ENCODE measurements at places on chromosomes 2 and 18.

- DNase-seq: no peak
Measured at GRCh38 chr18:22594155-22594690, 176.5 kb upstream of the CTAGE1 start.

DNA sequence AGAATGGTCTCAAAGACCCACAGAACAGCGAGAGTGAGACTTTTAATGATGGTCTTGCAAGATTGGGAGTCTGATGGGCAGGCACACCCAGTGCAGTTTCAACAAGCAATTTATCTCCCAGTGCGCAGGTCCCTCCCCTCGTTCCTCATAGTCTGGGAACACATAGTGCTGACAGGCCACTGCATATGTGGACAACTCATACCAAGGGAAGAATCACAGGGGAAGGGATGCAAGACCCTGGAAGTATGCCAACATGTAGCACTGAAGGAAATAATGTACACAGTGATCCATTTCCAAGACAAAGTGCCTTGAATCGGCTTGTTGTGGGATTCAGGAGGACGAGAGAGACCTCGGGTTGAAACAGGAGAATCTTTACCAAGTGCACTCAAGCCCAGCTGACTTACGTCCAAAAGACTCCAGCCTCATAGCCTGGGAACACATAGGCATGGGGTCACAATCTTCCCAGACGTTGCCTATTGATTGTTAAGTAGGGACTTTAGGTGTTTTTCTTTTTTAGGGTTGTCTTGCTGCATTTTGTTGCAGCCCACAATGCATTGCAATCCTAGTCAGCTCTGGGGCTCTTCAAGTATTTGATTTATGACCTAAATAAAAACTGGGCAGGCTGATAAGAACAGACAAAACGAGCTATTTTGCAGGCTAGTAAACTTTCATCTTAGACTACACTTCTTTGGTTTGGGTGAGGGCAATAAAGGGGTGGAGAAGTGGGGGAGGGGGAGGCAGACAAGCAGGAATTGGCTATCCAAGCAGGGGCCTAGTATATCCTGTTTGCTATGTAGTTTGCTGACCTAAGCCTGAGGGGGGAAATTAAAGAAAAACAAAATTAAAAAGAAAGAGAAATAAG is 24.7 kb upstream of the SERPINB5 start:
- DNase-seq: peak; percentile 29

DNA sequence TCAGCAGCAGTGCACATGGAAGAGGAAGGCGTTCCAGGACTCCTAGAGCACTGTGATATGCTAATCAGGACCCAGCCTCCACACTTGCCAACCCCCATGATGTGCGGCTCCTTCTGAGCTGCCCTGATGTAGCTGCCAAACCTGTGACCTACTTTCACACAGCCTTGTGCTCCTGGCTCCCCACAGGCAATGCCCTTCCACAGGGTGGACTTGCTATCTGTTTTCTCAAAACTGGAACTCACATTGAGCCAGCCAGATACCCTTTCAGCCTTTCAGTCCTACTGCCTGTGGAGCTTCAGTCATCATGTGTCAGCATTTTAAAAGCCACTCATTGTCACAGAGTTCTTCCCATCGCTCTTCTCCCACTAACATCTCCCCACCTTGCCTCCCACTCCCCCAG is 181.6 kb downstream of the AFF3 start:
- no peak for DNase-seq

GRCh38 chr2:3641181-3641580 is 16.8 kb upstream of the ALLC start:
- no peak for DNase-seq

DNA sequence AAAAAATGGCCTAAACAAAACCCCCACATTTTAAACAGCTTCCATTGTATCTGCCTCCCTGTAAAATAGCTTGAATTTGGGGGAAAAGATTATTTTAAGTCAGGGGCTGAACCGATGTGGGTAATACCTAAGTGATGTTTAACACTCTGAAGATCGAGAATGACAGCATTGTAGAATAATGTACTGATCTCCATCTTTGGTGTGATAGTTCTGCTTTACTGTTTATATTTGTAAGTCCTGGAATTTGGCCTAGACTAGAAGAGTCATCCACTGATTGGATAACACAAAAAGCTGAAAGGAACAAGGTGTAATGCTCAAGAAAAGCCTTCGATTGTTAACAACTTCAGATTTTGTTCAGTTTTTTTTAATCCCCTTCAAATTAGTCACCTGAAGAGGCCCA is 53.8 kb upstream of the CCDC68 start:
- peak; percentile 13 for DNase-seq

- no peak for DNase-seq
Measured at GRCh38 chr2:235563056-235563910, 69.4 kb downstream of the AGAP1 start.

GRCh38 chr2:232874677-232875223 is 4.7 kb downstream of the SNORC start:
- DNase-seq: no peak

- DNase-seq: peak; percentile 11
Measured at GRCh38 chr18:54946149-54946581, 13.1 kb downstream of the CCDC68 start.

- DNase-seq: no peak
Measured at GRCh38 chr2:30310955-30311354, 79.6 kb downstream of the LBH start.

DNA sequence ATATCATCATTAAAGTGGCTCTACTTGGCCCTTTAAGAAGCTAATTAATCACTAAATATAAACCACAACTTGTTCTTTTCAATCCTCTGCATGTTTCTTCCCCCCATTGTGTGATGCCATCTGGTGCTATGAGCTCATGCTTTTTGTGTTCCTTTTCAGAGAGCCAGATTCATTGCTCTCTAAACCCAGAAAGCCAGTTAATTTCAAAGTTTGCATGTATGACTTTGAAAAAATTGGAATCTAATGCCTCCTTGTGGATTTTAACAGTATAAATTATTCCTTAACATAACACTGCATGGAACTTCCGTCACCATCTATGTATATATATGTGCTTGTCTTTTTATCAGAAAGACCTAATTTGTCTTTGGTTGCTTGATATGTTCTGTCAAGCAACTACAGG is 31.1 kb downstream of the TMEM178A start:
- peak; percentile 65 for DNase-seq

GRCh38 chr18:45059695-45060094 is 379.0 kb downstream of the SETBP1 start:
- DNase-seq: peak; percentile 77

GRCh38 chr2:160465406-160465805 is 28.2 kb downstream of the RBMS1 start:
- no peak for DNase-seq

DNA sequence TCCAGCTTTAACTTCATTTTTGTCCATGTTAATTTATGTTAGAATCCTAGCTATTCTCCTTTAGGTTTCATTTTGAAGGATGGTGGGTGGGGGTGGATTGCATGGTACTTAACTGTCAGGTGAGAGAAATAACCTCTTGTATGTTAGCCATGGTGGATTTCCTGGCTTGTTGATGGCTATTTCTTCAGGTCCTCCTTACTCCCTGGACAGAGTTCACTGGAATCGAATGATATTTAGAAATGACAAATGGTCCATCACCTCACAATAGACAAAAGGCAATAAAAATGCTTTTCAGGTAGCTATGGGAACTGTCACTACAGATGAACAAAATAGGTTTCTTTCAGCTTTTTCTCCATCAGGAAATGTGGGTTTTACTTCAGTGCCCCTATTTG is 91.7 kb downstream of the EML6 start:
- no peak for DNase-seq

- no peak for DNase-seq
Measured at GRCh38 chr2:207813221-207813916, 43.7 kb upstream of the FZD5 start.

- no peak for DNase-seq
Measured at GRCh38 chr2:224363281-224363680, 38.6 kb downstream of the FAM124B start.

GRCh38 chr2:7706791-7707190 is 789.6 kb downstream of the RNF144A start:
- peak; percentile 48 for DNase-seq

DNA sequence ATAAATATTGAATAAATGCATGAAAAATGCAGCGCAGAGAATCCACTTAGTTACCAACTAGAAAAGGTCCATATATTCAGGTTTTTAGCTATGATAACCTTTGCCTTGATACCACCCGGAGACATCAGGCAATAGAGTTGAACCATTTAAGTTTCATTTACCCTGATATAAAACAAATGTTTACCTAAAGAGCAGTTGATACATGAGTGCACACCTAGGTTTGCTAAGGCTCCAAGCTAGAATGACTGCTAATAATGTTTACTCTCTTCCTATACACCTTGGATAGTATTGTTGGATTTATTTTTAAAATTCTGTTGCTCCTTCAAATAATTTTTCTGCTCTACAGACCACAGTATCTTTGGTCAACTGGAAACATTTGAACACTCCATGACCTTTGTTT is 1463.6 kb downstream of the LRP1B start:
- DNase-seq: no peak

GRCh38 chr2:152330235-152330866 is 4.6 kb upstream of the FMNL2 start:
- no peak for DNase-seq

DNA sequence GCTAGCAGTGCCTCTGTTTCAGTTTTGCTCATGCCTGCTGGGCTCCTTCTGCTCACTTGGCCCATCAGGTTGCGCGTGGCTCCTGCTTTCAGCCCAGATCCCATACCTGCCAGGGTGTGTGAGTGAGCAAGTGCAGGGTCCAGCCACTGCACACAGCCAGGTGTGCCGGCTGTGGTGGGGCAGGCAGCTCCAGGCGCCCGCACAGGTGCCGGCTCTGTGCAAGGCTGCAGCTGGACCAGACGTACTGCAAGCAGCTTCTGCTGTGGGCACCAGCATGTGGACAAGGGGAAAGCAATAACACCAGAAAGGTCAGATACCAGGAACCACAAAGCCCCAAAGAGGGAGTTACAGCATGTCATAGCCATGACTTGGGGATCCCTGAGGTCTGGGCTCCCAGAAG is 5.6 kb upstream of the PCARE start:
- DNase-seq: no peak

DNA sequence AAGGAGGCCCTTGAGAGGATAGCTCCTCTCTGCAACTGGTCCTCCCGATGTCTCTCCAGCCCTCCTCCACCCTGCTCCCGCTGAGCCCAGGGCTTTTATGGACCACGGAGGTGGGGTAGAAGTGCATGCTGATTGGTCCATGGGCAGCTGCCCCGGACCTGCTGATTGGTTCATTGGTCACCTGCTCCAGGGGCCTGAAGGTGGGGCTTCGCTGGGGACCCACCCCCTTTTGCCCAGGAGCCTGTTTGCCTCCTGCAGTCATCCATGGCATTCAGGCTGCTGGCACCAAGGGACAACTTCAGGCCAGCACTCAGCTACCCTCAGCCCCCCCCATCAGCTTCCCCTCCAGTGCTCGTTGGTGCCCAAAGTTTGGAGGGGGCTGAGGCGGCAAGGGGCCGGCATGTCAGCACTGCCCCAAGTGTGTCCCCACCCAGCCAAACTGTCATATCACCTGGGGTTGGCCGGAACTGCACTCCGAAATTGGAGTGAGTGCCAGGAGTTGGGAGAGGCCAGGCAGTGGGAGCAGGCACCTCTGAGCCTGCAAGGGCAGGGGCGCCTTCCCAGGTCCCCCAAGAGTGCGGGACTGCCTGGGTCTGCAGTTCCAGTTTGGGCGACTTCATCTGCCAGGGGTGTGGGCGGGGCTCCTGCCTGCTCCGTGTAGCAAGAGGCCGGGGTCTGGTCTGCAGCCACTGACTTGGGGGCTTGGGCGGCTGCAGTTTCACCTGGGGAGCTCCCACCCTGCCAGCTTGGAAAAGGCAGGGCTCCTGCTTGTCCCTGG is 288.9 kb downstream of the RDH14 start:
- DNase-seq: no peak

GRCh38 chr18:21593540-21594257 is 6.8 kb downstream of the ESCO1 start:
- DNase-seq: no peak

GRCh38 chr2:229526951-229527350 is 187.4 kb downstream of the DNER start:
- no peak for DNase-seq
